D341Med (cell line): ENCODE measurements at places on chromosomes 6 and 20.

DNA sequence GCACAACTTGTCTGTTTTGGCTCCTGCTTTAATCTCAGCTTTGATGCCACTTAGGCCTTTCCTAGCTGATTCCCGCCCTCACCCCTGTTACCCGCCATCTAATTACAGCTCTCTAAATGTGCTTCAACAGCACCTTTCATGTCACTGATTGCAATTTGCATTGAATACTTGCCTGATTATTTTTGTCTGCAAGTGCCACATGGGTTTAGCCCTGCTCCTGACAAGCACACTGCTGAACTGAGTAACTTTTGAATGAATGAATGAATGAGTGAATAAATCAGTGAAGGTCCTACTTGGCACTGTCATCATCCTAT, 591 bp upstream of the DCBLD1 start:
- no peak for DNase-seq

DNA sequence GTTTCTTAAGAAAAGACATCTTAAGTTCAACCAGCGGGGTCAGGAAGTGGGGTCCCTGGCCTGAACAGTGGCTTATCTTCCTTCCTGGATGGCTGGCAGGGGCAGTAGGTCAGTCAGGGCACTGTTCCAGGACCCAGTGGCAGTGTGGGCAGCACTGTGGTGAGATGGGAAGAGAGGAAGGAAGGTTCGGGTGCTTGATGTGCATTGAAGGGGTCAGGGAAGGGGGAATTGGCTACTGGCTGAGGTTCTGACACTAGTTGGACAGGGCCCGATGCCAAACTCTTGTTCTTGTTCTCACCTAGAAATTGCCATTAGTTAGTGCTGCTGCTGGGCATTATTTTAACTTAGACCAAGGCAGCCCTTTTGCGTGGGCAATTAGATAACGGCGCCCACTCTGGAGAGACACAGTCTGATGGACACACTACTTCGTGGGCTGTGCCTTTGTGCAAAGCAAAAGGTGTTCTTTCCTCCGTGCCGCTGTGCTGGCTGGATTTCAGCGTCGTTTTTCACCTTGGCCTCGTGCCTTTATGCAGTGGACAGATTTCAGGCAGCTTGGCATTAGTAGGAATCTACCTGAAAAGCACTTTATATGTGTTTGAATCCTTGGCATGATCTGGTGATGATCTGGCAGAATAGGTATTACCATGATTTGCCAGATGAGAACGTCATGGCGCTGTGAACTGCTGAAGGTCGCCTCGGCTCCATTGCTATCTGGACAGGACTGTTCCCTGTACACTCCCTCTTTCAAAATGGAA, 30.3 kb downstream of the UTRN start:
- DNase-seq = no peak

DNA sequence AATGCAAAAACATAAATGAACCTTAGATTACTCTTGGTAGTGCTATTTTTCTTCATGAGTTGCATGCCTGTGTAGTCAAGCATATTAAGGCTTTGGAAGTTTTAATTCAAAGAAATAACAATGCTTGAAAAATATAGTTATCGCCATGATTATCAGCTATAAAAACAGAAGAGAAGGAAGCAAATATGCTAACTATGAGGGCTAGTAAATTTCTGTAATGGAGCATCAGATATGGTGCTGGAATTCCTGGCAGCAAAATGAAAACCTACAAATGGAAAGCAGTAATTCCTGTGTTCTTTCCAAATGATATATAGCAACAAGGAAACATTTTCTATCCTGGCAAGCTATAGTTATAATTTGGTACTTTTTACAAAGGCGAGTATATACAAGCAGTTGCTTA, 29.7 kb downstream of the DOP1A start:
- no peak for DNase-seq

- no peak for DNase-seq
Observed at GRCh38 chr6:47729019-47729418, 30.6 kb downstream of the ADGRF4 start.

DNA sequence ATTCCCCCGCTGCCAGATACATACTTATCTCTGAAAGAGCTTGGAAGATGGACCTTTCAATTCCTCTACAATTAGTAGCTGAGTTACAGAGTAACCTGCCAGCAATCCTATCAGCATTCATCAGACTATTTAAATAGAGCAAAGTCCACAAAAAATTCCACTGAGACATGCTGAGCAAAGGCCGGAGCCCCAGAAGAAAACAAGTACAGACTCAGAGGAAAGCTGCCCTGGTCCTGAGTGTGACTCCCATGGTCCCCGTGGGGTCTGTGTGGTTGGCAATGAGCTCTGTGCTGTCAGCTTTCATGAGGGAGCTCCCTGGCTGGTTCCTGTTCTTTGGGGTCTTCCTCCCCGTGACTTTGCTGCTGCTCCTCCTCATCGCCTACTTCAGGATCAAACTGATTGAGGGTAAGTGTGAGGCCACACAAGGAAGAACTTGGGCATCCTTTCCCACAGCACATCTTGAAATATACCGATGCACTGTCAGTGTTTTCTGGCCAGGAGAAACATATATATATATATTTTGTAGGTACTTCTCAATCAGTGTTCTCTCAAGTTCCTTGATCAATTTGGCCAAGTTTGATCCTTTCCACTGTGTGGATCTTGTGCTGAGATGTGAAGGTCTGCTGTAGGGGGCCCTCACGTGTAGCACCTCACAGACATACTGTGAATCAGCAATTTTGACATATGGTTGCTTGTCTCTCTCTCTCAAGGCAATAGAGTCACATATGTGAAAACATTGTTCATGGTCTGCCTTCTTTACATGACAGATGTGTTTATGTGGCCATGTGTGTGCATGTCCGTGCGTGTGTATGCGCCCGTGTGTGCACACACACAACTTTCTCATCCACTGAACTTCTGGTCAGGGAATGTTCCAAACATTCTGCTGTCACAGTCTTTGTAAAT, at the start of gene SMLR1:
Gene SMLR1, plus strand, starts transcription at position 160 of the 903 bp plus-strand sequence. Its CDS starts 8 bp downstream, at position 168.
- no peak for DNase-seq

GRCh38 chr6:168671863-168672546, 231.0 kb downstream of the SMOC2 start:
- no peak for DNase-seq

DNA sequence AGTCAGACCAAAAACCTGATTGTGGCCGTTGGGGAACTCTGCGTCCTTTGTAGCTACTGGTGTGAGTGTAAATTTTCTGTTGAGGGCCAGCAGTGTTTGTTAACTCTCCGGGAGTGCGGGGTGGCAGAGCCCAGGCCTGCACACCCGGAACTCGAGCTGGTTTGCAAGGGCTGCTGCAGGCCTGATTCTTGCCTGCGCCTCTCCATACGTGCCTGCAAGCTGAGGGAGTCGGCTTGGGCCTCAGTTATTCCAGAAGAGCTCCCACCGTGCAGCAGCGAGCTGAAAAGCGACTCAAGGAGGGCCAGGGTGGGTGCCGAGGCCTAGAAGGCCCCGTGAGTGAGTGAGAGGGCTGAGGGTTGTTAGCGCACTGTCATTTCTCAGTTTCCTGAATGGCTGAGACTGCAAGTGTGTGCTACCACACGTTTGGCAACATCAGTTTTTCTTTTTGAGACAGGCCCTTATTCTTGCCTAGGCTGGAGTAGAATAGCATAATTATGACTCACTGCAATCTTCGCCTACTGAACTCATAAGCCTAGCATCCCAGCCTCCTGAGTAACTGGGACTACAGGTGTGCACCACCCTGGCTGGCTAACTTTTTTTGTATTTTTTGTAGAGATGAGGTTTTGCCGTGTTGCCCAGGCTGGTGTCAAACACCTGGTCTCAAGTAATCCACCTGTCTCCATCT, 33.9 kb upstream of the KIF13A start:
- no peak for DNase-seq

DNA sequence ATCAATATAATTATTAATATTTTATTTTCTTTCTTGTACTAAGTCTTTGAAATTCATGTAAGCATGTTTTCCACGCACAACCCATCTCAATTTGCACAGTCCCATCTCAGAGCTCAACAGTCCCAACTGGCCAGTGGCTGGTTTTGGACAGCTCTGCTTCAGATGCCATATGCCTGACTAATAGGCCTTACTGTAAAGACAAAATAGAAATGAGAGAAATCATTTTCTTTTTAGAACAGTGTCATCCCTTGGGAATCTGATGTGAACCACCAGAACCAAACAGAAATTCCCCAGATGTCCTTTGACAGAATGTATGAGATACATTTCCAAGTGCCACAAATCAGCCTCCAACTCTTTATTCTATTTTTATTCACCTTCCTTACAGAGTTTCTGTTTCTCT, 338.9 kb downstream of the ESR1 start:
- DNase-seq = no peak

GRCh38 chr6:24536466-24536865, 41.7 kb downstream of the ALDH5A1 start:
- no peak for DNase-seq
